Type B pancreatic cell (in vitro differentiated cells): ENCODE measurements at places on chromosomes 6 and 20. TPM values are rescaled to one million over a fixed set of nuclear protein-coding genes. Genes with fewer than 3 reads are reported as not detected.

LINC00237 gene
- total RNA-seq: not detected in 2 replicates

DNA sequence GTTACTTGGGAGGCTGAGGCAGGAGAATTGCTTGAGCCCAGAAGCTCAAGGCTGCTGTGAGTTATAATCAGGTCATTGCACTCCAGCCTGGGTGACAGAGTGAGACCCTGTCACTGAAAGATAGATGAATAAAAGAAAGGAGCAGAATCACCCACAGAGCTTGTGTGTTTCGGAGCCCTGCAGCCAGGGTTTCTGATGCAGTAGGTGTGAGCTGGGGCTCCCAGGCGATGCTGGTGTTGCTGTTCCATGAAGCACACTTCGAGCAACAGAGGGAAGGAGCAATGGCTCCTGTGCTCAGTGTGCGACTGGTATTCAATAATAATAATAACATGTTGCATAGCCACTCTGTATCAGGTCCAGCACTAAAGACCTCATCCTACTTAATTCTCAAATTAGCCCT is 197.5 kb upstream of the CST7 start:
- DNase-seq: peak; percentile 18
- H3K36me3 ChIP-seq: no peaks in the 10 kb centered on the region
- peaks cover 26% of the 10 kb centered on the region for H3K4me1 ChIP-seq
- no peak overlapping the region for H3K27ac ChIP-seq
- no peaks in the 10 kb centered on the region for H3K27me3 ChIP-seq
- H3K4me3 ChIP-seq: no peak overlapping the region

MCCD1 gene
- not detected in 2 replicates for total RNA-seq

SGK2 gene
- total RNA-seq: 9.9 and 10.7 TPM in 2 replicates

SLPI gene
- 35.7 and 73.6 TPM in 2 replicates for total RNA-seq

DNA sequence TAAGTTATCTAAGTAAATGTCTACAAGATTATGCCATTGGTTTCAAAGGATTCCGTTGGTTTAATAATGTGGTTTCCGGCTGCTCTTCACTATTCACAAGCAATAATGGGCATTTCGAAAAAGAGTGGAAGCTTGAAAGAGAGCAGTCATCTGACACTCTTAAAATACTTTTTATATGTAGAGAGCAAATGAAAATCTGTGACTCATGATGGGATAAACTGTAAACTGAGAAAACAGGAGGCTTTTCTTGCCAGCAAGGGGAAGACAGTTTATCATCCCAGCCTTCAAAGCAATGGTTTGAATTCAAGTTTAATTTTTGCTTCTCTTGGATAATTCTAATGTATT is 145.7 kb downstream of the KHDC1L start:
- H3K27ac ChIP-seq: no peak overlapping the region
- H3K36me3 ChIP-seq: no peaks in the 10 kb centered on the region
- no peaks in the 10 kb centered on the region for H3K27me3 ChIP-seq

DNA sequence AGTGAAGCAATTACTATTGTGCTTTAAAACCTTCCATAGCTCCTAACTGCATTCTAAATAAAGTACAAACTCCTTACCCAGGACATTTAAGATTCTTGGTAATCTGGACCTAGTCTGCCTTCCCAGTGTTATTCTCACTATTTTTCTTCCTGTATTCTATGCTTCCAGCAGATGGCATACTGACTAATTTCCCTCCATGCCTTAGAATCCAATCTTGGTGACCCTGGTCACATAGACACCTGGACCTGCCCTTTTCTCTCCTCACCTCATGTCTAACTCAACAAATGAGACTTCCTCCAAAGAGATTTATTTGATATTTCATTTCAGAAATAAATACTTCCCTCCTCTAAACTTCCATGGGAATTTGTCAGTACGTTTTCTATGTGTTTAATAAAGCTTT is 25.8 kb downstream of the ROS1 start:
- DNase-seq: no peak
- H3K4me1 ChIP-seq: no peaks in the 10 kb centered on the region
- H3K36me3 ChIP-seq: no peaks in the 10 kb centered on the region
- no peaks in the 10 kb centered on the region for H3K27me3 ChIP-seq
- H3K27ac ChIP-seq: no peak overlapping the region
- H3K4me3 ChIP-seq: no peak overlapping the region

GRCh38 chr6:67653561-67653960 is 981.5 kb upstream of the ADGRB3 start:
- no peaks in the 10 kb centered on the region for H3K27me3 ChIP-seq
- H3K27ac ChIP-seq: no peak overlapping the region
- no peak overlapping the region for H3K4me3 ChIP-seq
- no peak for DNase-seq

GRCh38 chr20:57532104-57532503 is 7.2 kb upstream of the CTCFL start:
- H3K27me3 ChIP-seq: peaks cover 24% of the 10 kb centered on the region
- H3K4me3 ChIP-seq: no peak overlapping the region
- H3K27ac ChIP-seq: no peak overlapping the region
- H3K36me3 ChIP-seq: no peaks in the 10 kb centered on the region
- H3K4me1 ChIP-seq: peaks cover 6% of the 10 kb centered on the region
- DNase-seq: no peak

EPPIN gene
- total RNA-seq: 0.24 TPM in 1 of 2 replicates, not detected in the other

DNA sequence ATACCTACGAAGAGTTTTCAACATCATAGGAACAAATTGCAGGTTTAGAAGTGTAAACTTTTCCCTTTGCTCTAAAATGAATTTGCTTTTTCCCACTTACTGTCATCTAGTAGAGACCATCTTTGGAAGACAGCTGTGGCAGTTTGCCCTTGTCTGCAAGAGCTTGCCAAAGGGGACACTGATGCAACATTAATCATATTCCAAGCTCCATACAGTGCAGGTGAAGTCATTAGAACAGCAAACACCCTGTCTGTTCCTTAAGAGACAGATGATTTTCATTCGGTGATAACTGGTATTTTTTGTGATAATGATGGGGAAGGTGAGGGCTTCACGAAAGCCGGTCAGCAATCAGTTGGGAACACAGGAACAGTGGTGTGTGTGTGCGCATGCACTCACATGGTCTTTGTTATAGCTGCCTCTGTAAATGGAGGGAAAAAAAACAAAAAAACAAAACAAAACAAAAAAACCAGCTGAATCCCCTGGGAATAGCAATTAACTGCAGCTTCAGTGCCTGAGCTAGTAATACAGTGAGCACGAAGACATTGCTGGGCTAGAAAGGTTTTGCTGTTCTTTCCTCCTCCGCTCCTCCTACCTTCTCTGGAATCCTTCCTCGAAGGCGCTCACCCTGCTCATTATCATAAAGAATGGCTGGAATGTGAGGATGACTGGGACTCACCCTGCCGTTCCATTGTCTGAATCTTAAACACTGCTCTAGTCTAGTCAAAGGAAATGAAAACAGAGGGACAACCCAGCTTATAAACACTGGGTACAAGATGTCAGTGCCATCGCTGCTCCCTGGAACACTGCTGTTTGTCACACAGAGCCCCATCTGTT is 35.2 kb upstream of the KIF13A start:
- H3K27me3 ChIP-seq: no peaks in the 10 kb centered on the region
- no peak for DNase-seq
- H3K36me3 ChIP-seq: no peaks in the 10 kb centered on the region
- H3K4me3 ChIP-seq: peak overlapping the region; percentile 51
- peaks cover 15% of the 10 kb centered on the region for H3K4me1 ChIP-seq

SLC17A3 gene
- total RNA-seq: 0.33 TPM in 1 of 2 replicates, not detected in the other

DNA sequence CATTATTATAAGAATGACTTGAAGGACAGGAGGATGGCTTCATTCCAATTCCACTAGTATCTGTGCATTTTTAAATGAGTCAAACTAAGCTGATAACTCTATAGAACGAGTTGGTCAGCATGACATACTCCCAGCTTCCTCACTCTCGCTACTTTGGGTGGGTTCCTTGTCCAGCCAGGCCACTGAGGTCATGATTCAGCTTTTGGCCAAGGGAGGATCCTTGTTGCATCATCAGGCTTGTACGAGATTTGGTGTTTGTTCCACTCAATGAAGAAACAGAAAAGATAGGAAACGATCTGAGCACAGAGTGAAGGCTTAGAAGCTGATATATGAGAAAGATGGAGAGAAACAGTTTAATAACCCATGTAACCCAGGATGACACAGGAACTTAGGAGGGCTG is 19.8 kb downstream of the NEDD9 start:
- H3K4me3 ChIP-seq: no peak overlapping the region
- DNase-seq: no peak
- peaks cover 27% of the 10 kb centered on the region for H3K36me3 ChIP-seq

GRCh38 chr6:33314515-33314942 is 651 bp upstream of the TAPBP start:
- peaks cover 5% of the 10 kb centered on the region for H3K36me3 ChIP-seq
- DNase-seq: no peak
- H3K27me3 ChIP-seq: peaks cover 5% of the 10 kb centered on the region
- H3K27ac ChIP-seq: peak overlapping the region; percentile 93
- peaks cover 41% of the 10 kb centered on the region for H3K4me1 ChIP-seq
- H3K4me3 ChIP-seq: peak overlapping the region; percentile 100

GRCh38 chr6:1552296-1552761 is 57.4 kb upstream of the FOXC1 start:
- H3K36me3 ChIP-seq: no peaks in the 10 kb centered on the region
- H3K4me3 ChIP-seq: no peak overlapping the region
- H3K27me3 ChIP-seq: peaks cover 10% of the 10 kb centered on the region
- DNase-seq: no peak

DNA sequence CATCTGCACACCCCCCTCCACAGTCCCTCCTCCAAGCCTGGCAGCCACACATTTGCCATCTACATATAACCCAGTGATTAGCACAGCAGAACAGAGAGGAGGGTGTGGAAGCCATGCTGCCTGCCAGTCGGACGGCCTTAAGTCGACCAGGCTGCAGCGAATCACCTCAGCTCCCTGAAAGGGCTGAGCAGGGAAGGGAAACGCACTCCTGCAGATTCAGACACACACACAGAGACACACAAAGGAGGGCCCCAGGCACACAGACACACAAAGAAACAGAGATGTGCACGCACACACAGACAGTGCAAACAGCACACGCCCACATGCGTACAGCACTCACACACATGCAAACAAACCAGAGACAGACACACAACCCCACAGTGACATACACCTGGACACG is 11.2 kb upstream of the SIRPA start:
- H3K27me3 ChIP-seq: peaks cover 24% of the 10 kb centered on the region
- no peaks in the 10 kb centered on the region for H3K36me3 ChIP-seq
- H3K4me3 ChIP-seq: no peak overlapping the region
- H3K27ac ChIP-seq: no peak overlapping the region

CYB5R4 gene
- total RNA-seq: 9.0 and 17.4 TPM in 2 replicates

- no peak overlapping the region for H3K27ac ChIP-seq
- no peak overlapping the region for H3K4me3 ChIP-seq
- H3K36me3 ChIP-seq: no peaks in the 10 kb centered on the region
- no peaks in the 10 kb centered on the region for H3K4me1 ChIP-seq
- H3K27me3 ChIP-seq: peaks cover 6% of the 10 kb centered on the region
These were observed 66.0 kb downstream of the RNF182 start for GRCh38 chr6:13990796-13991195.

- no peaks in the 10 kb centered on the region for H3K36me3 ChIP-seq
- H3K27ac ChIP-seq: no peak overlapping the region
- no peak for DNase-seq
These were observed 202.7 kb upstream of the MARCKS start for GRCh38 chr6:113654396-113654795.

KHDC1L gene
- 0.75 TPM in 1 of 2 replicates, not detected in the other for total RNA-seq

CLIC5 gene
- total RNA-seq: 31.3 and 75.8 TPM in 2 replicates

CYP24A1 gene
- 7.1 and 21.1 TPM in 2 replicates for total RNA-seq

DNA sequence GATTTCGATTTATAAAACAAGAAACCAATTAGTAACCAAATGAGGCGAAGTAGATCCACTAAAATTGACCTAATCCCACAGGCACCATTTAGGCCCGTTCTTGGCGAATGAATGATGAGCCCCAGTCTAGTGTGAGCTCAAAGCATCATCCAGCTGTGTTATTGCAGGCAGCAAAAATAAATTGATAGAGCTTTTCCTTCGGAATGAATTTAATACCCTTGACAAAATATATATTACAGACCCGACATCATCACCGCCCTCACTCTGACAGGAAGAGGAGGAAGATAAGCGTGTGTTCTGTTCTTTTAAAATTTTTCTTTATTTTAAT is 7.8 kb downstream of the SIM1 start:
- H3K27ac ChIP-seq: peak overlapping the region; percentile 80
- no peaks in the 10 kb centered on the region for H3K36me3 ChIP-seq
- DNase-seq: no peak
- H3K4me1 ChIP-seq: peaks cover 13% of the 10 kb centered on the region

GRCh38 chr6:16803294-16804200 is 42.3 kb upstream of the ATXN1 start:
- H3K27me3 ChIP-seq: no peaks in the 10 kb centered on the region
- H3K4me1 ChIP-seq: peaks cover 45% of the 10 kb centered on the region
- DNase-seq: peak; percentile 74
- H3K4me3 ChIP-seq: peak overlapping the region; percentile 76
- no peaks in the 10 kb centered on the region for H3K36me3 ChIP-seq

GRCh38 chr6:38387971-38388370 is 251.8 kb downstream of the BTBD9 start:
- H3K36me3 ChIP-seq: no peaks in the 10 kb centered on the region
- H3K27me3 ChIP-seq: peaks cover 5% of the 10 kb centered on the region
- DNase-seq: no peak
- H3K4me1 ChIP-seq: peaks cover 16% of the 10 kb centered on the region
- H3K4me3 ChIP-seq: no peak overlapping the region

STXBP5 gene
- 21.0 and 40.2 TPM in 2 replicates for total RNA-seq

- H3K27ac ChIP-seq: no peak overlapping the region
- no peaks in the 10 kb centered on the region for H3K36me3 ChIP-seq
- H3K27me3 ChIP-seq: no peaks in the 10 kb centered on the region
- DNase-seq: no peak
These were observed 52.1 kb upstream of the BEND6 start for GRCh38 chr6:56902641-56903464.

GRCh38 chr6:139254196-139254595 is 37.6 kb downstream of the TXLNB start:
- no peak overlapping the region for H3K4me3 ChIP-seq
- H3K36me3 ChIP-seq: no peaks in the 10 kb centered on the region
- no peaks in the 10 kb centered on the region for H3K27me3 ChIP-seq
